ENCODE measurements at places on chromosomes 3 and 15.

- no peak for DNase-seq
These were observed 555 bp downstream of the TM2D3 start for GRCh38 chr15:101651554-101652097.

- DNase-seq: no peak
These were observed 71.2 kb upstream of the IQSEC1 start for GRCh38 chr3:13144163-13145023.

DNA sequence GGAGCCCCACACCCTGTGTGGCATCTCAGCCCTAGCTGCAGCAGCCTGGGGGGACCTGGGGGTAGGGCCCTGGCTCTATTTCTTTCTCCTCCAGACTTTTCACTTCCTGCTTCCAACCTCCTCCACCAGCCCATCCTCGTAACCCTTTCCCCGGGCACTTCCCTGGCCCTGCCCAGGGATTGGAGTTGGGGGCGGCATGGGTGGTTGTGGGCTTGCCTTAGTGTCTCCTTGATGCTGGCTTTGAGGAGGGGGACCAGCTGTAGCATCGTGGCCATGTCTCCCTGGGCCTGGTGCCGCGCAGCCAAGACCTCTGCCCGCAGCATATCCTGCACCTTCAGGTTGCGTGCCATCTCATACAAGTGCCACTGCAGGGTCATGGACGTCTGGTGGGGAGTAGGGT is 28.1 kb downstream of the CYP11A1 start:
- no peak for DNase-seq

DNA sequence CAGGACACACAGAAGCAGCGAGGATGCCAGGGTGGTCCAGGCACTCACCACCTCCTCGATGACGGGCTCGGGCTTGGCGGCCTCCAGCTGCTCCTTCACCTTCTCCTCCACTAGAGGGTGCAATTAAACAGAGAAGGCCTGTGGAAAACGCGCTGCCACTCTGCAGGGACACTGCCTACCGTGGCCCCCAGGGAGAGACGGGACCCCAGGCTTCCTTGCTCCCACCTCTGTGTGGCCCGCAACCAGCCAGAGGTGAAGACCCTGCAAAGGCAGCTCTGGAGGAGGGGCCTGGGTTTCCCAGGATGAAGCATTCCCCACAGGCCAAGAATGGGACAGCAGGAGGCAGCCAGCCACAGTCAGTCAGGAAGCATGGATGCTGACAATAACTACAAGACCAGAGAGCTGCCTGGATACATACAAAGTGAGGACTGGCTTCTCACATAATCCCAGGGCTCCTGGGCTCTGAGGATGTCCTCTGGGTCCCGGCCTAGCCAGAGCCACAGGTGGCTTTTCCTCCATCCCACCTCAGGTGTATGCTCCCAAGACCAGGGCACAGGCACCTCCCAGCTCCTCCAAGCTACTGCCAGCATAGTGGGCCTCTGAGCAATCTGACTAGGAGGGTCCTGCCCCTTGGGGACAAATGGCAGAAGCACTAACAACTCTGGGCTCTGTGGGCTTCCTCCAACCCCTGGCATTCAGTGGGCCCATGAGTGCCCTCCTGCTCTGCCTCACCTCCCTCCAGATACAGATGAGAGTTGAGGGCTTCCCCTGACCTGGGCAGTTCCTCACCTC is 46.2 kb downstream of the PTH1R start:
- no peak for DNase-seq
